ENCODE measurements at places on chromosomes 5 and 9.

DNA sequence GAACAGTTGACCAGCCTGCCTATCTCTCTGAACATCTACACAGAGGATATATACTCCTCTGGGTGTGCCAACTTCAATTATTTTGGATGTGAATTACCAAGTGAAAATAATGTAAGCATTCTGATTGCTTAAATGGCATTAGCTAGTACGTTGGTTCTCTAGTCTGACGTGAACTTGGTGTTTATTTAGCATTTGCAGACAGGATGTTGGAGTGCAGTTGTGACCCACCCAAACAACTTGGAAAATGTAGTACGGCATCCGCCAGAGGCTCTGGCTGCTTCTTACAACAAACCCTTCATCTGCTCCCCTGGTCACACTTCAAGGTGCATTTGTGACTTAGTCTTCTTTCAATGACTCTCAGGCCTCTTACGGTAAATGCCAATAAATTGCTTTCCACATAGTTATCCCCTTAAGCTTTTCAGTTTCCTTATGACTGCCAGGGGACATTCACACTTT is 616.6 kb downstream of the PDE4D start:
- DNase-seq: no peak

GRCh38 chr9:69357821-69358220 is 32.8 kb downstream of the ENTREP1 start:
- no peak for DNase-seq

DNA sequence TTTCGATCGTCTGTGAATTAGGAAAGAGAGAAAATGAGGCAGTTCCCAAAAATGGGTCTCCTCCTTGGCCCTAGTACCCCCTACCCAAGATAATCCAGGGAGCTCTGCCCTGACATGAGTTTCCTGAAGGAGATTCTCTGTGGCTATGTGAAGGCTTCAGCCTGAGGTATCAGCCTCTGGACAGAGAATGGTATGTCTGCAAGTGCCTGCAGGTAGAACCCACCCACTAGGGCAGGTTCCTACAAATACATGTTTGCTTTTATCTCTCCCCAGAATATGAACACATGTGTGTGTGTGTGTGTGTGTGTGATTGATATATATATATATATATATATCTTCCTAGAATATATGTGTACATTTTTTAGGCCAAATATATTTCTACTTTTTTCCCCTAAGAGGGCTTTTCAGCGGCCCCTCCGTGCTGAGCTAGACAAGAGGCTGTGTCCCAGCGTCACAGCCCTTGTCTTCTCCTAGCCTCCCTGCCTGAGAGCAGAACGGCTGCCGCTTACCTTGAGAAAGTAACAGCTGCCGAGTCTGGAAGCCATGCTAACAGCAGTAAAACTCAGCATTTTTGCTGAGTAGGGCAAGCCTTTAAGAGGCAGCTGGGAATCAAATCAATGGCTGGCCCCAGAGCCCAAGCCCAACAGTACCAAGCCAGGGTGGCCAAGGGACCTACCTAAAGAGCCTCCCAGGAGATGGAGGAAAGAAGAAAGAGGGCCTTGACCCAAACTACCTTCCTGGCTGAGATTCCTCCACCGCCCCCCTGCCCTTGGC is 2.1 kb downstream of the BRINP1 start:
- no peak for DNase-seq

- DNase-seq: no peak
These were observed 95.6 kb upstream of the SPOCK1 start for GRCh38 chr5:137594717-137595116.

DNA sequence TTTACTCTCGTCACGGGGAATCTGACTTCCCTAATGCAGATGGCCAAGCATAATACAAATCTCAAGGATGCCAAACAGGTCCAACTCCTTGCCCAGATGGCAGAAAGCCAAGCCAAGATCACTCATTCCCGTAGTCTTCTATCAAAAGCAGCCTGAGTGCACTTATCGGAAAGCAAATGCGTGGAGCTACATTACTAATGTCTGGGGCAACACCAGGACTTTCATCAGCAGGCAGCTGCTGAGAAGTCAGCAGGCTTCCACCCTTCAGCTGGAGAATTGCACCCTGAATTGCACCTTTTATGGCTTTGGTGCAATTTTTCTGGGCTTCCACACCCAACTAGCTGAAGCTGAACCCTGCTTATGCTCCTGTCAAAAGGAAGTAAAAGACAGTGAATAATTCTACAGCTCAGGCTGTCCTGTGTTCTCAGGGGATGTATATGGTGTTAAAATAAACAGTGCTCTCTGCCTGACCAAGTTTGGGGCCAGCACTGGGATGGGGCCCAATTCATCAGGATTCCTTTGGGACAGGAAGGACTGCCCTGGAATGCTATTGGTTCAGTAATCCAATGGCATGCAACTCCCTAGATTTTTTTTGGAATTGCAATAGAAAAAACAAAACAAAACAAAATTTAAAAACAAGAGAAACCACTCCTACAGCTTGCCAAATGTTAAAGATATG is 92.6 kb downstream of the DPYSL3 start:
- no peak for DNase-seq

DNA sequence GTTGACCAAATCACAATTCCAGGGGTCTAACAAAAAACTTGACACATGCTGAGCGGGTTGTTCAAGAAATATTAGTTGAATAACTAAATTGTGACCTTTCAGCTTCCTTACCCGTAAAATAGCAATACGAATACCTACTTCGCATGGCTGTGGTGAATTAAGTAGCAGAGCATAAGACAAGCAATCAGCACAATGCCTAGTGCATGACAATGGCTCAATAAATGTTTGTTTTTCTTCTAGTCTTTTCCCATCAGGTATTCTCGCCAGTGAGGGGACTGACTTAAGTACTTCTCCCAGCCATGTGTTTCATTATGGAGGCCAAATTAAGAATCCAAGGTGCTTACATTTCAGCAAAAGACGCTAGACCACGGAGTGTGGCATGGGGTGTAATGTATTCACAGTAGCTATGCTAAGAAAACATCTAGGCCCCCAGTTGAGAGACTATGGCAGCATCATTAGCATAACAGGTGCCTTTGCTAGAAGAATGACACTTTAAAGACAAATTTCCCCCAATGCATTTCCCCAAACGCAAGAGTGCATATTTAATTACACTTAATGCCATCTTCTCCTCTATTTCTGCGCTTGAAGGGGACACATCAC is 145.9 kb downstream of the ASTN2 start:
- DNase-seq: no peak

GRCh38 chr5:151773951-151774350 is 2.2 kb downstream of the G3BP1 start:
- DNase-seq: no peak

- no peak for DNase-seq
These were observed 215.6 kb downstream of the SYK start for GRCh38 chr9:91017245-91017644.

GRCh38 chr5:170278611-170279458 is 18.7 kb downstream of the LCP2 start:
- peak; percentile 97 for DNase-seq

DNA sequence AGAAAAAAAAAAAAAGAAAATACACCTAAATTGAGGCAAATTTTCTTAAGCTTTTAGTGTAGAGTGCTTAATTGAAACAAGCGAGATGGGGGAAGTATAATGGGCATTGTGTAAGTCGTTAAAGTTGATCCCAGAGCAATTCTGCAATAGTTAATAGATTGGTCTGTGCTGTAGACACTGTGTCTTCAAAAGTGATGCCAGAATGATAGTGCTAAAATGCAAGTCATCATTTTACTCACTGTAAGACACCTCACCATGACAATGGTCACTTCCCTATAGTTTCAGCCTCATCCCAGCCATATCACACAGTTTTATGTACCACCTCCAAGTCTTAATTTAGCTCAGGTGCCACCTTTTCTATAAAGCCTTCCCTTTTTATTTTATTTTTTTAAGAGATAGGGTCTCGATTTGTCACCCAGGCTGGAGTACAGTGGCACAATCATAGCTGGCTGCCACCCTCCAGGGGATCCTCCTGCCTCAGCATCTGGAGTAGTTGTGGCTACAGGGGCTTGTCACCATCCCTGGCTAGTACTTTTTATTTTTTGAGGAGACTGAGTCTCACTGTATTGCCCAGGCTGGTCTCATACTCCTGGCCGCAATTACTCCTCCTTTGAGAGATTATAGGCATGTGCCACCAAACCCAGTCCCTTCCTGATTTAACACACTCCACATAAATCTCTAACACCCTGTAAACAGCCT is 6.2 kb downstream of the COX7C start:
- no peak for DNase-seq

DNA sequence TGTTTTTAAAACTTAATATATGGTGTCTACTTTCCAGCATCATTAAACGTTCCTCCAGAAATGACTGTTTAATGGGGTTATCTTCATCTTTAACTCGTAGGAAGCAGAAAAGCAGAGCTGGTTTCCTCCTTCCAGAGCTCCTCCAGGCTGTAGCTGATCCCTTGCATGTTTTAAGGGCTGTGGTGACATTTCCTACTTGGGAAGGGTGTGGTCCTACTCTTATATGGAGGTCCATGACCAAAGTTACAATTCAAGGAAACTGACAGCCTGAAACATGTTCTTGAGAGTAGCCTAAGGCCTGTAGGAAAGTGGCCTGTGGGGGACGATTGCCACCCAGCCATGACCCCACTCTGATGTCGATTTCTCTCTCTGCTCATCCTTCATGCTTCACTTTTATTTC is 297.1 kb downstream of the GADD45G start:
- DNase-seq: no peak

All from MM.1S (cell line).